ENCODE measurements at places on chromosomes 13 and 19.

DNA sequence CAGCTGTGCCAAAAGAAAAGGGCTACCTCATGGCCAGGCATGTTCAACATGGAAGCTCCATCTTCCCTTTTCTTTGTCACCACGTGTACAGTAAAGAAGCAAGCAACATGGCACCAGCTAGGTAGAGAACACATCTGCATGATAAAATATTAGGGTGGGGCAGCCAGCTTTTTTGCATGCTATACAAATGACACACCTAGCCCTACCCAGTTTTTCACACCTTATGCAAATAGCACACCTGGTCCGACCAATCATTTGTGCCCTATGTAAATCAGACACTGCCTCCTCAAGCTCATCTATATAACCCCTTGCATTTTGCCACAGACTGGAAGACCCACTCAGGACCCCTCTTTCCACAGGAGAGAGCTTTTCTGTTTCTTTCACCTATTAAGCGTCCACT lies 85.5 kb downstream of the STOML3 start:
- DNase-seq: no peak

DNA sequence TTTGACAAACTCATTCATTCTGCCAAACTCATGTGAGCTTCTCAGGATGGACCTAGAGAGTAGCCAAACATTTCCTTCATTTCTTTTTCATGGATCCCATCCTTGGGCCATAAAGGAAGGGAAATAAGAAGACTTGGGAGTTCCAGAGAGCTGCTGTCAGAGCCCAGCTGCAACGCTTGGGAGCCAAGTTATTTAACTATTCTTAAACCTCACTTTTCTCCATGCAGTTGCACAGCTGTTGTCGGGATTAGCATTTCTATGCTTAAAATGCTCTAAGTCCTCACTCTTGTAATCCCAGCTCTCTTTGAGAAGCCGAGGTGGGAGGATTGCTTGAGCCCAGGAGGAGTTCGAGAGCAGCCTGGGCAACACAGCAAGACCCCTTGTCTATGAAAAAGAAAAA lies 11.7 kb upstream of the CASP14 start:
- DNase-seq: no peak

GRCh38 chr19:49971991-49972411 lies 11.0 kb upstream of the SIGLEC11 start:
- DNase-seq: no peak

DNA sequence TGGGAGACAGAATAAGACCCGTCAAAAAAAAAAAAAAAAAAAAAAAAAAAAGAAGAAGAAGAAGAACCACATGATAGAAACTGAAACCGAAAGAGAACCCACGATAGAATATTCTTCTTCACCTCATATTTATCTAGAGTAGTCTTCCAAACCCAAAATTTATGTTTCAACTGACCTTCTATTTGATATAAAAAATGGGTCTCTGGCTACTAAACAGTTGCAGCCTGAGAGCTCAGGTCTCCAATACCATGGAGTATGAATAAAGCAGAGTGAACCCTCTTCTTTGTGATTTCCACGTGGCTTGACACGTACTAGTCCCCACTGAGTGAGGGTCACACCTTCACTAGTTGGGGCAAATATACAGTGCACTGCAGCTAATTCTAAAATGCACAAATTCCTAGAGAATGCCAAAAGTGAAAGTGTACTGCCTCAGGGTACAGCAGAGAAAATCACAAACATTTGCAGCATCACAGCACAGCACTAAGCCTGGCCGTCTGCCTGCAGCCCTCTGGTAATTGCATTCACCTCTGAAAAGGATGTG lies 30.8 kb upstream of the RFC3 start:
- no peak for DNase-seq

GRCh38 chr13:93356469-93356868 lies 129.9 kb downstream of the GPC6 start:
- no peak for DNase-seq

DNA sequence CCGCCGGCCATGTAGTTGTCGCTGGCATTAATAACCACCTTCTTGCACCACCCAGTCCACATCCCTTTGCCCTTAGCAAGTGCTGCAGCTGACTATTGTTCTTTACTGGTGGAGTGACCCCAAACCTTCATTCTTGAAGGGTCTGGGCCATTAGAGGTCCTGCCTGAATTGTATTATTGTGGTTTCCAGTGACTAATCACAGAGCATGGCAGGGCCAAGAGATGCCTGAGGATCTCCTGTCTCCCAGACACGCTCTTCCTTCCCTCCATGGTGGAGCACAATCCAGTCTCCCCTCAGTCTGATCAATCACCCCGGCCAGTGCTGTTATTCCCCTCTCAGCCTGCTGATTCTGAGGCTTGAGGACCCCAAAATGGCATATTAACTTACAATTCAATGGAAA lies 39.0 kb downstream of the C1QTNF9 start:
- DNase-seq: no peak
